ENCODE measurements at places on chromosomes 2 and 18. TPM values are rescaled to one million over a fixed set of nuclear protein-coding genes. Genes with fewer than 3 reads are reported as not detected.
A peak's percentile ranks its signal among the peaks of the same experiment; 100 is the strongest.

GRCh38 chr2:72815655-72816278 lies 10.1 kb downstream of the EXOC6B start:
- no peaks in the 10 kb centered on the region for H3K27me3 ChIP-seq
- peaks cover 3% of the 10 kb centered on the region for H3K4me1 ChIP-seq
- H3K27ac ChIP-seq: no peak overlapping the region
- no peaks in the 10 kb centered on the region for H3K36me3 ChIP-seq

SH3RF3 gene
- 14.8 TPM for total RNA-seq

IMPA2 gene
- 11.2 TPM for total RNA-seq

DNA sequence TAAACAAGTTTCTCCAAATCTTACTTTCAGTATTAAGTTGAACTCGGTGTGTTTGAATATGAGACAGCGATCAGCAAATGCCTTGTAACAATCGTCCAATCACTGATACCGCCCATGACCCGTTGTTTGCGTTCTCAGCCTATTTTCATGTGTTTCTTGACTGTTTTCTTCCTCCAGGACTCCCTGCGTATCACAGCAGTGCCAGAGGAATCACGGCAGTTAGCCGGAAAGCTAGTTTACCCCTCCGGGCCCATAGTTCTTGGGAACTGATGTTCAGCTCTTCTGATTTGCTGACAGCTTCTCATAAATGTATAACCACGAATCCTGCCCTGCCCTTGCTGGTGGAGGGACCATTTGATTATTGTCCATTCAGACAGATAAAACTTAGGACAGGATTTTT lies 42.2 kb upstream of the TPO start:
- no peaks in the 10 kb centered on the region for H3K36me3 ChIP-seq
- no peaks in the 10 kb centered on the region for H3K27me3 ChIP-seq
- DNase-seq: no peak
- H3K4me1 ChIP-seq: no peaks in the 10 kb centered on the region

EVX2 gene
- under 0.01 TPM for total RNA-seq

DNA sequence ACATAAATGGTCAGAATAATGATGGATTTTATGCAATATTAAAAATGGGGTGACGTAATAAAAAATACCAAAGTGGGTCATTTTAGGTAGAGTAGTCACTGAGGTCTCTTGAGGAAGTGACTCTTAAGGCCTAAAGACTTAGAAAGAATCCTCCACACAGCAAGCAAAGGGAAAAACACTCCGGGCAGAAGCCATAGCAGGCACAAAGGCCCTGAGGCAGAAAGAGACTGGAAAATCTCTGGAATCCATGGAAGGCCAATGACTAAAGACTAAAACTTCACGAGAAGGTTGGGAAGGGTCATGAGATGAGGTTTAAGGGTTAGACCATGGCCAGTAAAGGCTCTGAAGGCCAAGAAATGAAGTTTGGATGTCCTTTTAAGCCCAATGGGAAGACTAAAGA lies 36.9 kb downstream of the MAIP1 start:
- H3K36me3 ChIP-seq: no peaks in the 10 kb centered on the region
- H3K4me1 ChIP-seq: peaks cover 10% of the 10 kb centered on the region
- no peak for DNase-seq

DNA sequence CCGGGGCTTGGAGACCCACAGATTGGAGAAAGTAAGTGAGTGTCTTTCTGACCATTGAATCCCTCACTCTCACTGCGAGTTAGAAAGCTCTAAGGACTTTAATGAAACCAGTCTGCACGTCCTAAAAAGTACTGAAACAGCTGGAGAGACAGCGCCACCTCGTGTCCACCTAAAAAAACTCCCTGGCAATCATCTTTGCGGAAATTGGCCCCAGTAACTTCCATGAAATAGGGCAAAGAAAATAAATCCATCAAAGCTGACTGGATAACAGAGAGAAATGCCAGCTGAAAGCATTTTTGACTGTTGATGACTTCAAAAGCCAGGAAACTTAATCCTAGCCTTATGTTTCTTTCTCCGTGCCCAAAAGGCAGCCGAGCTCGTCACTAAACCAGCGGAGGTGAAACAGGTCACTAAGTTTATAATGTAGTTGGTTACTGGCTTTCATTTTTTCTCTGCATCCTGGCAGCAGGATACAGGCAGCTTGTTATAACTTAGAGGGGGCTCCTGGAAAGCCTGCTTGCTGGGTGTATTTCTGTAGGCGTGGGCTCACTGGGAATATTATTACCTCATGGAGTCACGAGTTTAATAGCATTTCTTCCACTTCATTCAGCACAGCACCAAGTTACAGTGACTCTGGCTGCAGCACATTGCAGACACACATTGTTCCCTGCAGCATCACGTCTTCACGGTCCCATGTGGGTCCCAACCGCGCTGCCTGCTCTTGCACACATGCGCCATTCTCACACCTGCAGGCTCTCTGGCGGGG lies 266.5 kb downstream of the HRH4 start:
- no peaks in the 10 kb centered on the region for H3K36me3 ChIP-seq
- H3K27me3 ChIP-seq: no peaks in the 10 kb centered on the region
- H3K4me1 ChIP-seq: peaks cover 3% of the 10 kb centered on the region
- H3K4me3 ChIP-seq: peak overlapping the region; percentile 55
- DNase-seq: peak; percentile 78

TYW5 gene
- 8.3 TPM for total RNA-seq

DNA sequence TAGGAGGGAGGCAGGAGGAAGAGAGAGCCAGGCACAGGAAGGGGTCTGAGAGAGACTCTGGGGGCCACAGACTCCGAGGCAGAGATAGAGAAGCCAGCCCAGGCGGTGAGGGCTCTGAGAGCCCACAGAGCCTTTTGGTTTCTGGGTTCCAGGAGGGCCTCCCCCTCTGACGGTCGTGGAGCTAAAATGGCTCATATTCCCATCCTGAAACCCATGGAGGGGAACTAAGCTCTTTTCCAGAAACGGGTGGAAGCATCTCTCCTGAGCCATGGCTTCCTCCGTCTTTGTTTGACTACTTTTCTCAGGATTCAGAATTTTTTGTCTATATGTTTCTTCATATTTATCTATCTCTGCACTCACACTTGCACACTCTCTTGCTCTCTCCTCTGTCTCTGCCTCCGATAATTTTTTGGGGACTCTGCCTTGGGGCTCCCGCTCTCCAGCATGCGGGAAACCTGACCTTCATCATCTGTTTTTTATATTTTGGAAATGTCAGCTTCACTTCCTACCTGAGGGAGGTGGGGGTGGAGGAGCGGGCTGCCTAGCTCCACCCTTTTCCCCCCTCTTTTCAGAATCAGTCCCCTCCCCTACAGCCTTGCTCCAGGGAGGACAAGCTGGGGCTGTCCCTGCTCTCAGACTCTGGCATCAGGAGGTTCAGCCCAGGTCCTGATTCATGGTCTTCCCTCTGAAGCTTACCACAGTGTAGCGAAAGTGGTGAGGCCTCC lies 5.0 kb upstream of the PKDCC start:
- H3K4me1 ChIP-seq: peaks cover 7% of the 10 kb centered on the region
- H3K27me3 ChIP-seq: peaks cover 30% of the 10 kb centered on the region
- H3K4me3 ChIP-seq: no peak overlapping the region
- H3K27ac ChIP-seq: no peak overlapping the region

C2orf15 gene
- 0.59 TPM for total RNA-seq

CIDEA gene
- not detected for total RNA-seq

- peak; percentile 98 for DNase-seq
- H3K4me1 ChIP-seq: peaks cover 8% of the 10 kb centered on the region
- peaks cover 94% of the 10 kb centered on the region for H3K27me3 ChIP-seq
- no peak overlapping the region for H3K27ac ChIP-seq
- H3K36me3 ChIP-seq: no peaks in the 10 kb centered on the region
Measured at GRCh38 chr18:57437766-57438671, 2.8 kb downstream of the ONECUT2 start.

DNA sequence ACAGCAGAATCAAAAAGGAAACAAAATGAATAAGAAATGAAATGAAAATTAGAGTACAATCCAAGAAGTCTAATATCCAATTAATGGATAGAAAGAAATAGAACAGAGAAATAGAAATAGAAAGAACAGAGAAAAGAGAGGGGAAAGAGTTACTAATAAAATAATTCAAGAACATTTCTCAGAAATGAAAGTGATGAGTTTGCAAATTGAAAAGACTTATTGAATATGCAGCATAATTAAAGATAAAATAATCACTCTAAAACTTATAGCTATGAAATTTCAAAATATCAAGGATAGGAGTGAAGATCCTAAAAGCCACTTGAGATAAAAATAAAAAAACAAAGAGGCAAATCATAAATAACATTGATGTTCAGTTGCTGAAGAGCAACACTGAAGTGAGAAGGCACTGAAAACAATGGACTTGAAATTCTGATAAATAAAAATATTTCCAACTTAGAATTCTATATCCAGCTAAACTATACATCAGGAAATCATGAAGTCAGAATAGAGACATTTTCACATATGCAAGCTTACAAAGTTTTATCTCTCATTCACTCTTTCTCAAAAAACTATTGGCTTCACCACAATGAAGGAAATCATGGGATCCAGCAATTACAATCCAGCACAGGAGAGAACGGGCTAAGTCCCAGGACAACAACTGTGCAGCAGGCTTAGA lies 155.9 kb upstream of the SPATS2L start:
- no peak overlapping the region for H3K27ac ChIP-seq
- no peaks in the 10 kb centered on the region for H3K4me1 ChIP-seq
- H3K36me3 ChIP-seq: no peaks in the 10 kb centered on the region
- no peaks in the 10 kb centered on the region for H3K27me3 ChIP-seq
- no peak for DNase-seq

GRCh38 chr2:37643730-37644078 lies 27.7 kb downstream of the CDC42EP3 start:
- peaks cover 69% of the 10 kb centered on the region for H3K36me3 ChIP-seq
- no peak for DNase-seq
- H3K4me3 ChIP-seq: no peak overlapping the region
- peak overlapping the region; percentile 88 for H3K27ac ChIP-seq
- no peaks in the 10 kb centered on the region for H3K27me3 ChIP-seq

- no peaks in the 10 kb centered on the region for H3K27me3 ChIP-seq
- H3K36me3 ChIP-seq: no peaks in the 10 kb centered on the region
- no peaks in the 10 kb centered on the region for H3K4me1 ChIP-seq
- H3K27ac ChIP-seq: no peak overlapping the region
Measured at GRCh38 chr18:75691483-75691882, 264.0 kb upstream of the SMIM21 start.

PIEZO2 gene
- 46.7 TPM for total RNA-seq

UCN gene
- 0.36 TPM for total RNA-seq

LAMA3 gene
- total RNA-seq: 8.3 TPM

GRCh38 chr2:127081826-127082633 lies 24.9 kb downstream of the BIN1 start:
- peak overlapping the region; percentile 86 for H3K27ac ChIP-seq
- no peaks in the 10 kb centered on the region for H3K36me3 ChIP-seq
- no peak overlapping the region for H3K4me3 ChIP-seq
- DNase-seq: no peak

ATOH8 gene
- total RNA-seq: 18.6 TPM

NDC80 gene
- 2.2 TPM for total RNA-seq

DNA sequence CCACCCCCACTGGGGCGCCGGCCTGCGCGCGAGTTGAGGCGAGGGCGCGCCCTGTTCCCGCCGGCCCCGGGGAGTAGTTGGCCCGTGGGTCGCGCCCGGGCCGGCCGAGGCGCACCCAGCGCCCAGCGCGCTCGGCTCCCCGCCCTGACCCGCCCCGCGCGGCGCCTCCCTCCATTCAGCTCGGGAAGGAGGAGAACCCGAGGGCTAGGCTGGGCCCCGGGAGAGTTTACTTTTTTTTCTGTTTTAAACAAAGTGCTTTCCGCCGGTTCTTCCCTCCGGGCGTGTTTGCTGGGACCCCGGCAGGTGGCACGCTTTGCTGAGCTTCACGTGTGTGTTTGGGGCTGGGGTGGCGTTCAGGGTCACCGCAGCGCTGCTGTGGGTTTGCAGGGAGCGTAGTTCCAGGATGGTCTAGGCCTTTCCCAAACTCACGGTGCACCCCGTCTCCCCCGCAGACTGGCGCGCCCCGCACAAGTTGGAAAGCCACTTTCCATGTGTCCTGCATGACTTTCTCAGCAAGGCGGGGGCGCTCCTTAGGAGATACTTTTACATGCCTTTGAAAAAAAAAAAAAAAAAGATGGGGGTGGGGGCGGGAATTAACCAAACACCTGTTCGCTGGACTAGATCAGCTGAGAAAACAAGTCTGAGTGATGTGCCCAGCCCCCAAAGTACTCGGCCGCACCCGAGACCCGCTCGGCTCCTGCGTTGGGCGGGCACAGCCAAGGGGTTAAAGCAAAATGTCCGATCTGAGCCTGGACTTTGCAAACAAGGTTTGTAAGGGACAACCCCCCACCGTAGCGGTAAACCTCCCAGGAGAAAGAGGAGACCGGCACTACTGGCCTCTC lies 825 bp downstream of the ITGA6 start:
- H3K4me1 ChIP-seq: no peaks in the 10 kb centered on the region
- peak overlapping the region; percentile 73 for H3K4me3 ChIP-seq
- no peak overlapping the region for H3K27ac ChIP-seq
- H3K27me3 ChIP-seq: peaks cover 25% of the 10 kb centered on the region
- H3K36me3 ChIP-seq: no peaks in the 10 kb centered on the region

- no peak overlapping the region for H3K27ac ChIP-seq
- H3K36me3 ChIP-seq: no peaks in the 10 kb centered on the region
- no peak for DNase-seq
- no peak overlapping the region for H3K4me3 ChIP-seq
Measured at GRCh38 chr2:47602996-47603395, 179.9 kb upstream of the MSH6 start.

CYS1 gene
- total RNA-seq: 0.36 TPM

DNA sequence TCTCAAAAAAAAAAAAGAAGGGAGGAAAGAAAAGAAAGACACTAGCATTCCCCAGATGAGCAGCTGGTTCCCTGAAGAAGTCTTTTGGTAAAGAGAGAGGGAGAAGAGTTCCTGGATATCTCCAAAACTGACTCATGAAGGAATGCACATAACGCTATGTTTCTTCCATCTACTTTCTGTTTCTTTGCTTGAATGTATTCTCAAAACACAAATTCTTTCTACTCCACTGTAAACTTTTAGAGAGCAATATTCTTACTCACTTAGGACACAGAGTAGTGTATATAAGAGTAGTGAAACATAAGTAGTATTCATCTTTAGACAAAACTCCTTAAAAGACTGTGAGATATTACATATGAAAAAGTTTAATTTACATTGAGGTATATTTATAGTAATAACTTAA lies 64.2 kb downstream of the TRIP12 start:
- H3K4me3 ChIP-seq: no peak overlapping the region
- H3K27me3 ChIP-seq: no peaks in the 10 kb centered on the region
- no peak overlapping the region for H3K27ac ChIP-seq
- no peak for DNase-seq
- H3K36me3 ChIP-seq: peaks cover 28% of the 10 kb centered on the region
- peaks cover 8% of the 10 kb centered on the region for H3K4me1 ChIP-seq

LYG1 gene
- 0.88 TPM for total RNA-seq

DNA sequence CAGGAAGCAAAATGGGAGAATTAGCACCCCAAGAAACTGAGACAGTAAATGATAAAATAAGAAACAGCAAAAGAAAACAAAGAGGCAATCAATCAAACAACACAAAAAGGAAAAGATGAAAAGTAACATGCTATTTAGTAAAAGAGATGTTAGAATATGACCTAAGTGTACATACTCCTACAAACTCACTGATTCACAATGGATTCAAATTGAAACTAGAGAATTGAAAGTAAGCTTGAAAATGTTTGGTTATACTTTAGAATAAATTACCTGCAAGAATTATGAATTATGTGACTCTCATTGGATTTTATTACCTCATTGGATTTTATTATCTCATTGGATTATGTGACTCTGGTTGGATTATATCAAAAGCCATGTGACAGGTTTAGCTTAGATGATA lies 22.8 kb upstream of the CCNYL1 start:
- no peaks in the 10 kb centered on the region for H3K36me3 ChIP-seq
- no peak overlapping the region for H3K4me3 ChIP-seq
- H3K27ac ChIP-seq: no peak overlapping the region
- H3K27me3 ChIP-seq: peaks cover 3% of the 10 kb centered on the region
- peak; percentile 37 for DNase-seq
- peaks cover 9% of the 10 kb centered on the region for H3K4me1 ChIP-seq

MAP3K19 gene
- total RNA-seq: not detected

CNTNAP5 gene
- not detected for total RNA-seq

Data from osteoblast (primary cell).